Hematopoietic multipotent progenitor cell treated with erythropoietin and hydrocortisone succinate and interleukin-3 and kit ligand, for 4 days (in vitro differentiated cells): ENCODE measurements at places on chromosomes 3 and 15.

DNA sequence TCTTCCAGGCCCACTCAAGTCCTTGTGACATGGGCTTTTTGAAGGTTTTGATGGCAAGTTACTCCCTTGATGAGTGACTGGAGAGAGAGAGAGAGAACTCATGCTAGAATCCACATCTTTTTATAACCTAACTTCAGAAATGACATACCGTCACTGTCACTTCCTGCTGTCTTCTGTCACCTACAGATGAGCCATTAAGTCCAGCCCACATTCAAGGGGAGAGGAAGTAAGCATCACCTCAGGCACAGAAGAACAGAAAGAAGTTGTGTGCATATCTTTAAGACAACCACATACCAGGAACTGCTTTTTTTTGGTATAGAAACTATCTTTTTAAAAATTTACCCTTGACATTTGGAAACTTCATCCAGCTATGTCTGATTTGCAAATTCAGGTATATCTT, 16.6 kb upstream of the TXNRD3 start:
- no peak for DNase-seq

DNA sequence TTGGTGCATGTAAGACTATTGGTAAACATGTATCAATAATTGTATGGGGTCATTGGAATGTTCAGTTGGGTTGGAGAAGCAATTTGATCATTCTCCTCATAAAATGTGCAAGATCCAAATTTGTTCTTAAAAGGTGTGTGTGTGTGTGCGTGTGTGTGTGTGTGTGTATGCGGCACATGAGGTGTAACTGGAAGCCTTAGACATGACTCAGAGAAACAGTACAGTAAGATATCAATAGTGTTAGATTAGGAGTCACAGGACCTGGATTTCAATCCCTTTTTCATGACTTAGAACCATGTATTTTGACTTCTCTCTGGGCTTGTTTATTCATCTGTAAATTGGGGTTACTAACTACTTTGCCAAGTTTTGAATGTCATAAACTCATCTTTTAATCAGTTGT, 38.3 kb downstream of the RSRC1 start:
- DNase-seq = no peak

GRCh38 chr3:143901105-143901504, 52.8 kb upstream of the SLC9A9 start:
- no peak for DNase-seq

DNA sequence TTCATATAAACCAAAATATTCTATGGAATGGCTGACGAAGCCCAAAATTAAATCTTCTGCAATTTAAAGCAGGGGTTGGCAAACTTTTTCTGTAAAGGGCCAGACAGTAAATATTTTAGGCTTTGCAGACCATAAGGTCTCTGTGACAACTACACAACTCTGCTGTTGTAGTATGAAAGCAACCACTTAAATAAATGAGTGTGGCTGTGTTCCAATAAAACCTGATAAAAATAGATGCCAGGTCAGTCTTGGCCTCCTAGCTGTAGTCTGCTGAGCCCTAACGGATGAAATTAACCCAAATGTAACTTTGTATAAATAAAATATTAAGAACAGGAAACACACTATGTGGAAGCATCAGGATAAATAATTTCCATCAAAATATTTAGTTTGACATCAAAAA, 104.2 kb downstream of the FBXL22 start:
- DNase-seq = no peak

DNA sequence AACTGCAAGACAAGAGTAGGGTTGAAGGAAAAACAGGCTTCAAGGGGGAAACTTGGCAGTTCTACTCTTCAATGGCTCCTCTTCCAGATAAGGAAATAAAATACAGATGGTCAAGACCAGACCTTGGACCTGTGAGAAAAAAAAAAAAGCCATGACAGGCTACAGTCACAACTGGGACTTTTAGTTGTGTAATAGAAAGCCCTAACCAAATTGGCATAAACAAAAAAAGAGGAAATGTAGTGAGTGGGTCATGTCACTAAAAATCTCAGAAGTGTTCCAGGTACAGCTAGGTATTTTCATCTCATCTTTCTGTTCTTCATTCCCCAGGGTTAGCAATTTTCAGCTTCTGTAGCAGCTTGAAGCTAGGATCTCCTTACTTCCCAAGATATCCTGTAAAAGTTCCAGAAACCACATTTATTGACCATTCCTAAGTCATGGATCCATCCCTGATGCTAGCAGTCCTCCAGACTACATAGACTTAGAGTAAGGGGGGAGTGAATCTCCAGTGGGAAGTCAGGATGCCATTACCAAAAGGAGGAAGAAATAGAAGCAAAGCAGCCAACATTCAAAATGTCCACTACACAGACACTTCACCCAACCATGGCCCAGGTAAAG, 61.0 kb upstream of the CSTA start:
- DNase-seq = peak; percentile 24
